Activated CD4-positive, alpha-beta T cell treated with anti-CD3 and anti-CD28 coated beads, Interleukin-2, amount 50 U/mL, for 4 hours (primary cell): ENCODE measurements at places on chromosomes 5 and 9.

DNA sequence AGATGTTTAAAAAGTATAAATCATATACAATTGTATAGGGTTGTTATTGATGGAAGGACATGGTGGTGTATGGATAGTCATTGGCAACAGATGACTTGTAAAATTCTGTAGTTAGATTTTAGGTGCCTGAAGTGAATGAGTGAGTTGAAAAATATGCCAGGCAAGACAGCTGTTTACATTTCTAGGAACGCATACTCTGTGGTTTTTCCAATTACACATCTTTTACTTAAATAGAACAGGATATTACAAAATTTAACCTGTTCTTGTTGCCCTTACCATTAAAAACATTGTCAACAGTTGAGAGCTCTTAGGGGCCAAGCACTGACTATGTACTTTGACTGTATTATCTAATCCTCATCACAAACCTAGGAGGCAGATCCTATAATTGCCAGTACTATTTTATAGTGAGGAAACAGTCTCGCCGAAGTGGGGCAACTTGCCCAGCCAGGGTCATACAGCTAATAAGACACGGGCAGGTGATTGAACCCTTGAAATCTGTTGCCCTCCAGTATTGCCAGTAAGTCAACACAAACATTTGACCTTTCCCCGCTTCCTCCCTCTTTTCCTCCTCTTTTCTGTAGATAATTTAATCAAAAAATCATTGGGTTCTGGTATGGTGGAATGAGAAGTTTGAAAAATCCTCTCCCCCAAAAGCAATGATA is 88.6 kb downstream of the MACROH2A1 start:
- no peak for DNase-seq

- no peak for DNase-seq
Observed at GRCh38 chr9:110812886-110813285, 144.3 kb downstream of the MUSK start.

GRCh38 chr5:128877476-128877875 is 87.8 kb upstream of the SLC27A6 start:
- DNase-seq = no peak

DNA sequence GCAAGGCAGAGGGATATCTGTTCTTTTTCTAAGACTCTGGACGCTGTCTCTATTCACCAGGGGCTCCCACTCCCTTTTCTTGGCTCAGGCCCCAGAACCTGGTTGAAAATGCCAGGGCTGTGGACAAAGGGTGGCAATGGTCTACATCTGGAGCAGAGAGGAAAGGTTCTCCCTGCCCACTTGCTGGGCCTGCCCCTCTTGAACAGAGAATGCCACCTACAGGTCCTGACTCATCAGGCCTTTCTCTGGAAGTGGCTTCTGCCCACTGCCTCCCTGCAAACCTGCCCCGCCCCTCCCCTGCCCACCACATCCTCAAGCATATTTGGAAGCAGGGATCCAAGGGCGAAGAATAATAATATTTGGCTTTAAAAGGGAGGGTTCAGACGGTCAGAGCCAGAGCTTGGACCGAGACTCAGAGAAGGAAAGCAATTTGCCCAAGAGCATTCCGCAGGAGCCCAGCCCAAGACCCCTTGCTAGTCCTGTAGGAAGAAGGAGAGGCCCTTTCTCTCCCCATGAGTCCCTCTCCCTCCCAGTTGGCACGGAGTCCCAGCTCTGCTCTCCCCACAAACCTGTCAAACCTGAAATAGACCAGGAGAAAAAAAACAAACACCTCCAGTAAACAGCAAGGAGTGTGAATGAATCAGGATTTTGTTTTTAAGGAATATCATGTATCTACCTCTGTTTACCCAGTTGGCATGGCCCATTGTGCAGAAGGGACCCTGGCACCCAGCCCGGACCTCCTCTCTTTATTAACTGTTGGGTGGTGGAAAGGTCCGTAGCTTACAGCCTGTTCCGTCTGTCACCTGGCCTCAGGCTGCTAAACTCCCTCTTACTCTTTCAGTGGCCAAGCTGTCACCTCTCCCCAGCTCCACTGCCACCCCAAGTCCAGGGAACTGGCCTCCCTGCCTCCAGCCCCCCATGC is 37.7 kb upstream of the STXBP1 start:
- peak; percentile 24 for DNase-seq

- no peak for DNase-seq
Observed at GRCh38 chr5:80181618-80182211, 74.1 kb downstream of the SERINC5 start.

DNA sequence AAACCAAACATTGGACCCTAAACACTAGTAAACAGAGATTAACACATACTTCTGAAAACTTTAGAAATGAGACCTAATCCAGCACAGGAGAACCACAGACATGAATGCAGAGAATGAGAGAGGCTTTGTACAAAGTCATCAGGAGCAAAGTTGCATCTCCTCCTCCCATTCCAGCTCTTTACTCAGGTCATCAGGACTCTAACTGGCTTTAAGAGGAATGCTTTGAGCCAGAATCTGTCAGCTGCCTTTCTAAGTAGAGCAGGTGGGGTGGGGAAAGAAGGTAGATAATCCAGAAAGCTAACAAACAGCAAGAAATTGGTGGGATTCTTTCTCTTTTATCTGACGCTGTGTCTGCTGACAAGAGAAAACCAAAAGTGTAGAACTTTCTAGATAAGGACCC is 582.7 kb upstream of the DMAC1 start:
- no peak for DNase-seq

- DNase-seq = no peak
Observed at GRCh38 chr5:61933787-61934626, 372.0 kb upstream of the KIF2A start.

DNA sequence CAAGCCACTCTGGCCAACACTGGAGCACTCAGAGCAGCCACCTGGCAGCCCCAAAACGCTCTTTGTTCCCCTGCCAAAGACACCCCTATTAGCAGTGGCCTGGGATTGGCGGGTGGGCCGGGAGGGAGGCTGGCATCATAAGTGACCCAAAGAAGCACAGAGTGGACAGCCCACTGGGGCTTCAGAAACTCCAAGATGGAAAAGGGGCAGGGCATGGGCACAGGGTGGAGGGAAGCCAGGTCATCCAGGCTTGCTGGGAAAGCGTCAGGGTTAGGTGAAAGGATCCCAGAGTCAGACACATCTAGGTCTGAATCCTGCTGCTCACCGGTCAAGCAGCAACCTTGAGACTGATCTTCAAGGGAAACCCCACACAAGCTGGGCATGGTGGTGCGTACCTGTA is 14.8 kb downstream of the EEIG1 start:
- no peak for DNase-seq

DNA sequence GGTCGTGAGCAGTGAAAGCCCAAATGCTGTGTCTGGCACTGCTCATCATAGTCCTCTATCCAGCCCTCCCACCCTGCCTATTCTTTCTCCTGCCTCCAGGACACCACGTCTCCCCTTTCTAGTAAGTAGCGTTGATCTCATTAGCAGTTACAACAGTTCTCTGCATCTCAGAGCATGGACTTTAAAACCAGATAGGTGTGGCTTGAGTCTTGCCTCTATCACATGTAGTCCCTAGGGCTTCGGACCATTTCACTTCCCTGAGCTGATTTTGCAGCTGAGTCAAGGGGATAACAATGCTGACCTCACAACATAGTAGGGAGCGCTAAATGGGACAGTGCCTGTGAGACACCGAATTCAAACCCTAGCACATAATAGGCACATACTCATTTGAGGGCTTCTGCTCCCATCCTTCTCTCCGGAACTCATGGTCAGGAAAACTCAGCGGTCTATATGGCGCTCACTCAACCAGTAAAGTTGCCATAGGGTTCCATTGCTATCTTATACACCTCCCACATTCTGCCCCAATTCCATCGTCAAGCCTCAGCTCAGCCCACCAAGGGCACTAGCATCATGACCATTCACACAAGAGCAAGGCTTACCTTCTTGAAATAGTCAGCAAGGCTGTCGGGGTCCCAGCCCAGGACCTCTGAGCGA is 515 bp downstream of the LCP2 start:
- DNase-seq = no peak

GRCh38 chr5:154163327-154164248 is 26.9 kb upstream of the GALNT10 start:
- DNase-seq = no peak

DNA sequence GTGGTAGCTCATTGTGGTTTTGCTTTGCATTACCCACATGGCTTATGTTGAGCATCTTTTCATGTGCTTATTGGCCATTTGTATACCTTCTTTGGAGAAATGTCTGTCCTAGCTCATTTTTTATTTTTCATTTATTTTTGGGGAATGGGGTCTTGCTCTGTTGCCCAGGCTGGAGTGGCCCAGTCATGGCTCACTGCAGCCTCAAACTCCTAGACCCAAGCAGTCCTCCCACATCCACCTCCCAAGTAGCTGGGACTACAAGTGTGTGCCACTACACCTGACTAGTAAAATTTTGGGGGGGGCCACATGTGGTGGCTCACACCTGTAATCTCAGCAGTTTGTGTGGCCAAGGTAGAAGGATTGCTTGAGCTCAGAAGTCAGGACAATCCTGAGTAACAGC is 77.4 kb downstream of the UBE2R2 start:
- no peak for DNase-seq

DNA sequence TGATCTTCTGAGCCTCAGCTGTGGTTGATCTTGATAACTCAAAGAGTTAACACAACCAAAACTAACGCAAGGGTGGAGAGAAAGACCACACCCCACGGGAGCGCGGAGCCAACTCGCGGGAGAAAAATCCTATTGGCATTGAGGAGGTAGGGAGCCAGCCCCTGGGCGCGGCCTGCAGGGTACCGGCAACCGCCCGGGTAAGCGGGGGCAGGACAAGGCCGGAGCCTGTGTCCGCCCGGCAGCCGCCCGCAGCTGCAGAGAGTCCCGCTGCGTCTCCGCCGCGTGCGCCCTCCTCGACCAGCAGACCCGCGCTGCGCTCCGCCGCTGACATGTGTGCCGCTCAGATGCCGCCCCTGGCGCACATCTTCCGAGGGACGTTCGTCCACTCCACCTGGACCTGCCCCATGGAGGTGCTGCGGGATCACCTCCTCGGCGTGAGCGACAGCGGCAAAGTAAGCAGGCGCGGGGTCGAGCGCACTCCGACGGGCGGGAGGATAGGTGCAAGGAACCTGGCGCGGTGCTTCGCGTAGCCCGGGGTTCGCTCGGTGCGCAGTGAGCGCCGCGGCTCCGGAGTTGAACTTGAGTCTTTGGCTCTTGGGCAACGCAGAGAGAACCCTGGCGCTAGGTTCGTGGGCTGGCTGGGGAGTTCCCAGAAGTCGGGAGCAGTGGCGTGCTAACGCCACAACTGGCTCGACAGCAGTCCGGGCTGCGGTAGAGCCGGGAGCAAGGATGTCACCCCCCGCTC is at the start of gene GDA:
GDA (plus strand) TSS at position 210 of the 745 bp plus-strand sequence; CDS start at position 330, 120 bp downstream.
- DNase-seq = no peak

DNA sequence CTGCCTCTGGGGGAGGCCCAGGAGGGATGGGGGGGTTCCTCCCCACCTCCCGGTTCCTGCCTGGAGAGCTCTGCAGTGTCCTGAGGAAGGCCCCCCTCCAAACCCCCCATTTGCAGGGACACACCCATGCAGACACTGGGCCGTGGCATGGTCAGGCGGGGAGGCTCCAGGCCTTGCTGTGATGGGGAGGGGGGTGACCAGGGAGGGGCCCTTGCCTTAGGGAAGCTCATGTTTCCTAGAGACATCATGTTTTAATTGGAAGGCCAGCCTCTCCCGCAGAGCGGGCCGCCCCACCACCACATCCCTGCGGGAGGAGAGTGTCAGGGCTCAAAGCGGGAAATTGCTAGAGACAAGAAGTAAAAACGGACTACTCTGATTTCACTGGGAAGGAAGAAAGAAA is 12.0 kb downstream of the PRRX2 start:
- DNase-seq = no peak

- no peak for DNase-seq
Observed at GRCh38 chr5:16178745-16179372, 732 bp downstream of the MARCHF11 start.

- DNase-seq = no peak
Observed at GRCh38 chr9:20994486-20994885, 37.0 kb downstream of the HACD4 start.

DNA sequence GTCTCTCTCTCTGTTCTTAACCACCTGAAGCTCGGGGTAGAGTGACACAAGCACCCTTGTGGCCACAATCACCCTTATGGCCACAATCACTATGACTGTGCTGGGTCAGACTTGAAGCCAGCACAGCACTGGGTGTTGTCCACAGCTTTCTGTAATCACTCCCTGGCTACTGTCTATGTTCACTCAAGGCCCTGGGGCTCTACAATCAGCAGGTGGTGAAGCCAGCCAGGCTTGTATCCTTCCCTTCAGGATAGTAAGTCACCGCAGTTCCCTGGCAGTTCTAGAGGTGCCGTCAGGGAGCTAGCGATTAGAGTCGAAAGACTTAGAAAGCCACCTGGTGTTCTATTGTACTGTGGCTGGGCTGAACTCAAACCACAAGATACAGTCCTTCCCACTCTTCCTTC is 44.2 kb downstream of the GDA start:
- no peak for DNase-seq

GRCh38 chr9:18208166-18209059 is 265.5 kb upstream of the ADAMTSL1 start:
- no peak for DNase-seq

DNA sequence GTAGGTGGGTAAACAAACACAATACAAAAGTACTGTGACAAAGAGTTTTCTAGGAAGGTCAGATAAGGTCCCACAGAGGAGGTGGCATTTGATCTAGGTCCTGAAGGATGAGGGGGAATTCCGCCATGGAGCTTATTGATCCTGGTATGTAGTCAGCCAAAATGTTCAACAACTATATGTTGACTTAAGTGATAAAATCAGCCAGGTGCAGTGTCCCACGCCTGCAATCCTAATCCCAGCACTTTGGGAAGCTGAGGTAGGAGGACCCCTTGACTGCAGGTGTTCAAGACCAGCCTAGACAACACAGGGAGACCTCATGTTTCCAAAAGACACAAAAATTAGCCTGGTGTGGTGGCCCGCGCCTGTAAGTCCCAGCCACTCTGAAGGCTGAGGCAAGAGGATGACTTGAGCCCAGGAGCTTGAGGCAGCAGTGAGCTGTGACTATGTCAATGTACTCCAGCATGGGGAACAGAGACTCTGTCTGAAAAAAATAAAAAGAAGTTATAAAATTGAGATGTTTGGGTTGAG is 46.4 kb upstream of the PLIN2 start:
- no peak for DNase-seq

DNA sequence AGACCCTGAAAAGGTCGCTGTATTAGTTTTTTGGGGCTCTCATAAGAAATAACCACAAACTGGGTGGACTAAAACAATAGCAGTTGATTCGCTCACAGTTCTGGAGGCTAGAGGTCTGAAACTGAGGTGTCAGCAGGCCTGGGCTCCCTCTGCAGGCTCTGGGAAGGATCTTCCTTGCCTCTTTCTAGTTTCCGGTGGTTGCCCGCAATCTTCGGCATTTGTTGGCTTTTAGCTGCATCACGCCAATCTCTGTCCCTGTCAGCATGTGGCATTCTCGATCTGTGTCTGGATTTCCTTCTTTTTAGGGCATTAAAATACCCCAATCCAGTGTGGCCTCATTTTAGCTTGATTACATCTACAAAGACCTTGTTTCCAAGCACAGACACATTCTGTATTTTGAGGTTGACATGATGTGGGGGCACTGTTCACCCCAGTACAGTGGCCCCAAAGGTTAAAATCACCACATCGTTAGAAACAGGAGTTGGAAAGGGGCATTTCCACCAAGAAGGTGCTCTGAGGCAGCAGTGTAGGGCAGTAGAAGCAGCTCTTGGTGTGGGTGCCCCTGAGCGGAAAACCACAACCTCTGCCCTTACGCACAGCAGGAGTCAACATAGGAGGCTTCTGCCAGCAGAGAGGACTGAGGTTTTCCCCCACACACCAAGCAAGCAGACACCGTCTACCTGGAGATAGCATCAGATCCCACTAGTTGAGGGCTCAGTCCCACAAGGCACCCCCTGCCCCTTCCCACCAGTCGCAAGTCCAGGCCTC is 13.5 kb downstream of the ZNF79 start:
- no peak for DNase-seq
